ENCODE measurements at places on chromosomes 7 and 10. TPM values are rescaled to one million over a fixed set of nuclear protein-coding genes. Genes with fewer than 3 reads are reported as not detected.

GRCh38 chr7:135448753-135449152, 61.1 kb downstream of the CNOT4 start:
- DNase-seq, result no peak

DNA sequence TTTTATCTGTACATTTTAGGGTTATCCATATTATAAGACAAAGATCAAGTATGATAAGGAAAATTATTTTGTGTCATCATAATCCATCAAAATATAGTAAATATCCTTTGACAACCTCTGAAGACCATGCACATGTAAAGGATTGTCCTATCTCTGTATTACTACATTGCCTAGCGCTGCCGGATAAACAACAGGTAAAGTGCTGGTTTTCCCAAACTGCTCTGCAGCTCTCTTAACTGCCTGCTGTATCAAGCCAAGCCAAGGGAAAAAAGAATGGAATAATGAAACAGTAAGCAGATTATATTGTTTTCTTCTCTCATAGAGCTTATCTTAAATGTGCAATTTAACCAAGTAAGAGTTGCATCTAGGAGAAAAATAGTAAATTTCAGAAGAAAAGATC, 70.8 kb downstream of the PTF1A start:
- no peak for DNase-seq

DNA sequence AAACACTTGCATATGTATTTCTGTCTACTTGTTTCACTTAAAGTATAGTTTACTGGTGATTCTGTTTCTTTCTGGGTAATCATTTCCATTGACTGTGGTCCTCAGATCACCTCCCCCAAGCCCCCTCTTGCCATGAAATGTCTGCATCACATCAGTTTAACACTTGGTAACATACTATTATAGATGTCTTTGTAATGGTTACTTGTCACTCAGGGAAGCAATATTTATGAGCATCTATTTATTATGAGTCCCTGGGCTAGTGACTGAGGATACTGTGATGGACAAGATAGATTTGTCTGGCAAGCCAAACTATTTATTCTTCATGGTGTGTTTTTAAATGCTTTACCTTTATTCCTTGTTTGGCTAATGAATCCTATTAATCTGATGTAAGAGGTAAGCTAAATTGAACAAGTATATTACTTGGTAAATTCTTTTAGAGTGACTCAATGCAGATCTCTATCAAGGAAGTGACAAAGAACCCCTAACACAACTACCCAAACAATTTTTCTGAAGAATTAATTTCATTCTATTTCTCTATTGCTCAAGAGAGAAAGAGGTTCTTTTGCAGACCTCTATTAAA, 270.9 kb downstream of the RELN start:
- DNase-seq, result no peak

- DNase-seq, result peak; percentile 1
These were observed 501.6 kb downstream of the GALNT17 start for GRCh38 chr7:71633551-71634008.

DNA sequence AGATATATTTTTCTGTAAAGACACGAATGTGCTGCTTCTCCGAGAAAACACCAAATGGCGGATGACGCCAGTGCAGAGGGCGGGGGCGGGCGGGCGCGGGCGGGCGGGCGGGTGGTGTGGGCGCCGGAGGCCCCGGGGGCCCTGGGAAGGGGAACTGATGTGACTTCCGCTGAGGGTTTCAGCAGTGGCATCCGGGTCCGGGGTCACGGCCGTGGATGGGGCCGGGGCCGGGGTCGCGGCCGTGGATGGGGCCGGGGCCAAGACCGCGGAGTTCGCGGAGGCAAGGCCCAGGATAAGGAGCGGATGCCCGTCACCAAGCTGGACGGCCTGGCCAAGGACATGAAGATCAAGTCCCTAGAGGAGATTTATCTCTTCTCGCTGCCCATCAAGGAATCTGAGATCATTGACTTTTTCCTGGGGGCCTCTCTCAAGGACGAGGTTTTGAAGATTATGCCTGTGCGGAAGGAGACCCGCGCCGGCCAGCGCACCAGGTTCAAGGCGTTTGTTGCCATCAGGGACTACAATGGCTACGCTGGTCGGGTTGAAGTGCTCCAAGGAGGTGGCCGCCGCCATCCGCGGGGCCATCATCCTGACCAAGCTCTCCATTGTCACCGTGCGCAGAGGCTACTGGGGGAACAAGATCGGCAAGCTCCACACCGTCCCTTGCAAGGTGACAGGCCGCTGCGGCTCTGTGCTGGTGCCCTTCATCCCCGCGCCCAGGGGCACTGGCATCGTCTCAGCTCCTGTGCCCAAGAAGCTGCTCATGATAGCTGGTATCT, 20.3 kb upstream of the IGF2BP3 start:
- DNase-seq, result no peak

Gene AS3MT
- 4.0 TPM for polyA plus RNA-seq

Gene CTAGE8
- 0.16 TPM for polyA plus RNA-seq

GRCh38 chr7:157874208-157874816, 537.5 kb downstream of the DNAJB6 start:
- DNase-seq, result no peak

Gene MYL10
- polyA plus RNA-seq, result not detected

Gene ZNF316
- polyA plus RNA-seq, result 4.8 TPM

Gene KIF11
- 5.2 TPM for polyA plus RNA-seq

DNA sequence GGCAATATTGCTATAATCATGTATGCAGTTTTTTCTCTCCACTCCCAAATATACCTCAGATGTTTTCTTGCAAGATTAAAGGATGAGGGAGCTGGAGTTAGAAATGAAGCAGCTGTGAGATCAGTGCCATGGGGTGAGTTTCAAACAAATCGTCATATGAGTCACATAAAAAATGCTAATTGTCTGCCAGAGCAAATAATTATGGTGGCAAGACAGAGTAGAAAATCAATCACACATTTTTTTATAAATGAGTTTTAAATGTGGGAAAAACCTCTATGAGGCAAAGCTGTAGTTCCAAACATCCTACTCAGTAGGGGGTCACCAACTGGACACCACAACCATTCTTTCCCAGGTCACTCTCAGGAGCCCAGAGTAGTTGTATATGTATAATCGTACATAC, 55.3 kb downstream of the CH25H start:
- DNase-seq, result peak; percentile 64

GRCh38 chr7:11681461-11681860, 150.5 kb downstream of the THSD7A start:
- DNase-seq, result no peak

DNA sequence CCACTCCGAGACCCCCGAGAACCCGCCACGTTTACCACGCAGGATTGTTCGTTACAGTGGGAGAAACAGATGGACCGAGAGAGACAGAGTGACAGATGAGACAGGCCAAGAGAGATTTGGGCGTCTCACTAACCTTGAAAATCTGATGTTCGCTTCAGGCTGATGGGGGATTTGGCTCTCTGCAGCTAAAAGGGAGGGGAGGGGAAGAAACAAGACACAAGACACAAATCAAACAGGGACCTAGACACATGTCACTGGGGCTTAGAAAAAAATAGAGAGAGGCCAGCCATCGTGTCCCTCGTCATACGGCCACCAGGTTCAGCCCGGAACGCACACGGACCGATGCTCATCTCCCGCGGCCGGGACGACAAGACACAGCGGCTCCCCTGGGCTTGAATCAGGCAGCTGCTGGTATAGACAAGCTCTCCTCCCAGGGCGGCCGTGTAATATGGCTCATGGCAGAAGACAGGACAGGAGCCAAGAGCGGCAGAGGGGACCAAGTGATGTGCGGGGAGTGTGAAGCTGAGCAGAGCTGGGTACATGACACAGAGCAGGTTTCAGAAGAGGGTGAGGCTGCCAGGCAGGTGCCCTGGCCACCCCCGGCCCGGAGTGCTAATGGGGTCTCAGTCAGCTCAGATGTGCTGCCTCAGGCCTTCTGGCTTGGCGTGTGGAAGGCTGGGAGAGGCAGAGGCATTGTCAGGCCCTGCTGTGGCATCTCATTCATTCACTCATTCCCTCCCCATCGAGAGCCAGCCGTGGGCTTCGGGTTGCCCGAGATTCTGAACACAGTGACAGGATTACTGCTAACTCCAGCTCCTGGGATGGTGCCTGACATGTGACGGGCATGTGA, 88.5 kb upstream of the GNA12 start:
- no peak for DNase-seq

- no peak for DNase-seq
These were observed at the start of gene EPHA1 for GRCh38 chr7:143408686-143409561. Gene EPHA1, minus strand, starts transcription at chr7:143408856. Its CDS starts 51 bp downstream, at chr7:143408805.

- no peak for DNase-seq
These were observed 101.5 kb downstream of the ZMIZ1 start for GRCh38 chr10:79170226-79170752.

- DNase-seq, result no peak
These were observed 3.2 kb upstream of the CLDN4 start for GRCh38 chr7:73827567-73828106.

GRCh38 chr7:151251689-151252560, 3.4 kb upstream of the SMARCD3 start:
- DNase-seq, result peak; percentile 33

DNA sequence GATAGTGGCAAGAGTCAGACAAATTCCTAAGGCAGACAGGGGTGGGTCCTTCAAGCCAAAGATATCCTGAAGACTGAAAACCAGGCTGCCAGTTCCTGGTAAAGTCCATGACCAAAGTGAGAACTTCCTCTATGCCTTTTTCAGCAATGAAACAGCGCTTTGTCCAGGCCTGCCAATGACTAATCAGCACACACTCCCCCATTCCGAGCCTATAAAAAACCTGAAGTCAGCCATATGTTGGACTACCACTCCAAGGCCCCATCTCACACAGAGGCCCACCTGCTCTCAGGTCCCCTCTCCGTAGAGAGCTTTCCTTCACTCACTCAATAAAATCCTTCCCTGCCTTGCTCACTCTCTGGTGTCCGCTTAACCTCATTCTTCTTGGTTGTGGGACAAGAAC, 402.2 kb downstream of the ANKRD7 start:
- no peak for DNase-seq

Gene FOXI2
- not detected for polyA plus RNA-seq

GRCh38 chr7:83575436-83575835, 73.5 kb downstream of the SEMA3E start:
- no peak for DNase-seq

Gene PRTFDC1
- 46.8 TPM for polyA plus RNA-seq

Gene NUTM2E
- polyA plus RNA-seq, result 0.09 TPM

Gene SPDYE1
- polyA plus RNA-seq, result not detected

Gene GIMAP8
- polyA plus RNA-seq, result not detected

Gene BLNK
- polyA plus RNA-seq, result not detected

DNA sequence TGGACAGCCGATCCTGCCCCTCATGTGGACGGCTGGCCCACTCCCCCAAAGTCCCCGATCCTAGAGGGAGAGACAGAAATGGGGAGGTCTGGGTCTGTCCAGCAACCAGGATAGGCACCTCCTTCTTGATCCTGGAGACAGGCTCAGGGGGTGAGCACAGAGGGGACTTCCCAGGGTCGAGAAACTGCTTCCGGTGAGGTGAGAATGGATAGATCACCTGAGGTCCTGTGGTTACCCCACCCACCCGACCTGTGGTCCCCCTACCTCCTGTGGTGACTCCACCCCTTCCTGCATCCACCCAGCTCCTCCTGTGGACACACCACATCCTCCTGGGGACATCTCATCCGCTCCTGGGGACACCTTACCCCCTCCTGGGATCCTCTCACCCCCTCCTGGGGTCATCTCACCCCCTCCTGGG, 27.4 kb upstream of the RASGEF1A start:
- DNase-seq, result no peak

Gene PODXL
- polyA plus RNA-seq, result 0.79 TPM

GRCh38 chr7:116354546-116355423, 144.4 kb downstream of the TES start:
- peak; percentile 94 for DNase-seq

- DNase-seq, result no peak
These were observed 5.8 kb upstream of the POLM start for GRCh38 chr7:44087911-44088838.

Gene UPP1
- polyA plus RNA-seq, result 8.3 TPM

DNA sequence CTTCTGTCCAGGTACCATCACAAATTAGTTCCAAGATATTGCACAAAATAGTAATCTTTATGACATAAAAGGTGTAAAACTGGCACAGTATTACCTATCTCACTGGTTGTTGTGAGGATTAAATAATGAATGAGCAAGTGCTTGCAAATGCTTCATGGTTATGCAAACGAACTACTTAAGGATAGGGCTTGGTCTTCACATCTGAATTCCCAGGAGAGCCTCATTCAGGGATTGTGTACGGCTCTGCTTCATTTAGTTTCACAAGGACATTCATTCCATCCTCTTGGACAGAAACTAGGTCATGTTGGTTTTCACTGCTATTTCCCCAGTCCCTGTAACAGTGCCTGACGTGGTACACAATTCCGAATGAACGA, 12.1 kb downstream of the ABCA13 start:
- DNase-seq, result no peak

DNA sequence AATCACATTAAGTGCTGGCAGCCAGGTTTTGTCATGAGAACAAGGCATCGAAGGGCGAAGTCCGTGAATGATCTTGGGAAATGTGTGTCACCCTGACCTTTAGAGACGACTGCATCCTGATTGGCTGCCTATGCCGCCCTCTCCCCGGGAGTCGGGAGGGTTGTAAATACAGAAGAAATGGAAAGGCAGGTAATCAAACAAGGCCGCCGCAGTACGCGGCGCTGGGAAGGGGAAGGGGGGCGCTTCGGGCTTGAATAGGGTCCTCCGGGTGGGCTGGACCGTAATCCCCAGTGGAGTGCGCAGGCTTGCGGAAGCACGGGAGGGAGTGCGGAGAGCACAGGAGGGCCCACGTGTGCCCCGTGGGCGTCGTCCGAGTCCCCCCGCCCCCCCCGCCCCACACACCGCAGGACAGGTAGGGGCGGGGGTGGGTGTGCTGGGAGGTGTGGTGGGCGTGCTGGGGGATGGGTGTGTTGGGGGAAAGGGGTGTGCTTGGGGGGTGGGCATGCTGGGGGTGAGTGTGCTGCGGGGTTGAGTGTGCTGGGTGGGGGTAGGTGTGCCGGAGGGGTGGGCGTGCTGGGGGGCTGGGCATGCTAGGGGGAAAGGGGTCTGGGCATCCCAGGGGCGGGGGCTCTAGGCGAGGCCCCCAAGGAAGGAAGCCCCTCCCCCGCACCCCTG, 169.4 kb downstream of the ARHGAP12 start:
- DNase-seq, result no peak

Gene PIK3CG
- polyA plus RNA-seq, result 0.02 TPM

DNA sequence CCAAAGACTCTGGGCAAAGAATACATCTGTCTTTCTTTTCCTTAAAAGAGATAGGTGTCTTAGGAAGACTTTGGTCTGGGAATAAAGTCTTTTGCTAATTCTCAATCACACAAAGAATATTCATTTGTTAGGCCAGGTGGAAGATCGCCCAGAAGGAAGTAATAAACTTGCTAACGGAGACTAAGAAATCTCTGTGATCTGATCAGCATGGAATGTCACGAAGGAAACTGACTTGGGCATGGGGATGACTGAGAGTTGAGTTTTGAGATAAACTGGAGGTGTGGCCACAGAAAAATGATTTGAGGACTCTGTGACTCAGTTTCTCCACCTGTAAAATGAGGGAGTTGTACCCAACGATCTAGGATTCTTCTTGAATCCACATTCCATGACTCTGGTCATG, 161.1 kb upstream of the SVIL start:
- DNase-seq, result no peak

GRCh38 chr7:63042730-63043511, 955.7 kb upstream of the ZNF722 start:
- no peak for DNase-seq

Gene SLC35G1
- 7.0 TPM for polyA plus RNA-seq

Gene DLX5
- polyA plus RNA-seq, result not detected
